ENCODE measurements at places on chromosomes 16 and 17.

GRCh38 chr17:3535253-3535995 is 22.2 kb downstream of the TRPV3 start:
- peak; percentile 47 for DNase-seq

- DNase-seq = no peak
These were observed 17.5 kb upstream of the TFAP4 start for GRCh38 chr16:4290236-4290830.

- no peak for DNase-seq
These were observed 556.9 kb upstream of the RBFOX1 start for GRCh38 chr16:6775712-6776111.

DNA sequence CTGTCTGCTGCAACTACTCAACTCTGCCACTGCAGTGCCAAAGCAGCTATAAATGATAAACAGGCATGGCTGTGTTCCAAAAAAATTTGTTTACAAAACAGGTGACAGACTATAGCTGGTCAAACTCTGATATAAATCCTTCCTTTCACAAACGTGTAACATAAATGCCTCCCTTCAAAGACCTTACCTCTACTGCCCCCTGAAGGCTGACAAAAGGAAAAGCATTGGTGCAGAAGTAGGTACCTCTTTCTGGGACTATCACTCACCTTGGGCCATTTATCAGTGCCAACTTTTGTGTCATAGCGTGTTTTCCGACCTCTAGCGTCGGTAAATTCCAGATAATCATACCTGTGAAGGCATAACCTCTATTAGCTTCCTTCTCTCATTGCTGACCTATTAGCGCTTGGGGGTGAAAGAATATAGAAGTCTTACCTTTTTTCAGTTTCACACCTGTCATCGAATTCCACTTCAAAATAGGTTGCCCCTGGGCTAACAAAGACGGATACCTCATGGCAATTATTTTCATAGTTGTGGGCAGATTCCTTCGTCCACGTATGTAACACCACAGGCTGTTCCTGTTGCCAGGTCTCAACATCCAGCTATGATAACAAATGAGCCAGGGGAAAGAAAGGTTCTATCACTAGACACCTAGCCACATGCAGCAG is 67.9 kb downstream of the ZZEF1 start:
- DNase-seq = no peak

DNA sequence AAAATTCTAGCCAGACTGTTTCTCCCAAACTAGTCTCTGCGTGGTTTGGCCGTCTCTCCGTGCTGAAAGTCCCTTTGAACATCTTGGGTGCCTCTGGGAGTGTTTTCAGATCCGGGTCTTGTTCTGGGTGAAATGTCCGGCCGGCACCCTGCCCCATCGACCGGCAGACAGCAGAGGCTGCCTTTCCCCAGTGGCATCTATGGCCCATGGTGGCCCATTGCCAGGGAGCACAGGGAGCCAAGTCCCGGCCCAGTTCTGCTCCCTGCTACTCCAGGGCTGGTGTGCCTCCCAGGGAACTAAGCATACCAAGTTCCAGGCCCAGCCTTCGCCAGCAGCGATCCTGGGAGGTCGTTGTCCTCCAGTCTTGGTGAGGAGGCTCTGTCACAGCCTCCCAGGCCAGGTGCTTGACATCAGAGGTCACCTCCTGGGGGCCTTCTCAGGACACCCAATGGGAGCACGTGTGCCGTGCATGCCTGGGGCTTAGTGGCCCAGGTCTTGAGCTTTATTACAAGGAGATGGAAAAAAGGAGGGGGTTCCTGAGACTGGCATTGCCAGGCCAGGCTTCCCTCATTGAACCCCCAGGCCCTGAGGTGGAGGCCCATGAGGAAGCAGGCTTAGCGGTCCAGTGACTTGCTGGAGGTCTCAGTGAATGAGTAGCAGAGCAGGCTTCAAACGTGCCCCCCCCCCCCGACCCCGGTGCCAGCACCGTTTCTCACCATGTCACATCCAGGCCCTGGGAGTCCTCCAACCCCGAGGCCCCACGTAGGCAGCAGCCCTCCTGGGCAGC is 54.0 kb downstream of the PGS1 start:
- DNase-seq = no peak

GRCh38 chr16:89040861-89041570 is 52.6 kb upstream of the ACSF3 start:
- DNase-seq = no peak

- no peak for DNase-seq
These were observed 24.3 kb upstream of the RFFL start for GRCh38 chr17:35087731-35088355.

GRCh38 chr16:85833219-85833920 is 33.9 kb downstream of the COX4I1 start:
- DNase-seq = no peak

GRCh38 chr17:79916991-79917901 is 78.0 kb upstream of the CBX4 start:
- no peak for DNase-seq

- no peak for DNase-seq
These were observed 44.7 kb downstream of the CRISPLD2 start for GRCh38 chr16:84864326-84864955.

- DNase-seq = no peak
These were observed 338.8 kb downstream of the SEC14L1 start for GRCh38 chr17:77479372-77480198.

- no peak for DNase-seq
These were observed 310.0 kb downstream of the SOX9 start for GRCh38 chr17:72430611-72431432.

DNA sequence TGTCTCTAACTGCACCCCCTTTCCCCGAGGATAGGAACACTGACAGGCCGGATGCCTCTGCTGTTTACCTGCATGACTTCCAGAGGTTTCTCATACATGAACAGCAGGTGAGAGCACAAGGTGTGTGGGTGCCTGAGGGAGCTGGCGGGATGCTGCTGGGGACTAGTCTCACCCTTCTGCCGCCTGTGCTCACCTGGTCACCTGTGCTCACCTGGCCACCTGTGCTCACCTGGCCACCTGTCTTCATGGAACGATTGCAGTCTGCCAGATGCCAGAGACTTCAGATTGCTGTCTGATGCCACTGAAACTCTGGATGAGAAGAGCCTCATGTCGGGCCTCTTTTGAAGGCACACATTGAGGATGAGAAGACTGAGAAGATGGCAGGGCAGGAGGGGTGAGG is 104.1 kb downstream of the PLCG2 start:
- DNase-seq = no peak

- DNase-seq = no peak
These were observed 35.5 kb upstream of the NOL11 start for GRCh38 chr17:67682196-67682595.

GRCh38 chr16:11151885-11152629 is 103.9 kb downstream of the SOCS1 start:
- DNase-seq = no peak

DNA sequence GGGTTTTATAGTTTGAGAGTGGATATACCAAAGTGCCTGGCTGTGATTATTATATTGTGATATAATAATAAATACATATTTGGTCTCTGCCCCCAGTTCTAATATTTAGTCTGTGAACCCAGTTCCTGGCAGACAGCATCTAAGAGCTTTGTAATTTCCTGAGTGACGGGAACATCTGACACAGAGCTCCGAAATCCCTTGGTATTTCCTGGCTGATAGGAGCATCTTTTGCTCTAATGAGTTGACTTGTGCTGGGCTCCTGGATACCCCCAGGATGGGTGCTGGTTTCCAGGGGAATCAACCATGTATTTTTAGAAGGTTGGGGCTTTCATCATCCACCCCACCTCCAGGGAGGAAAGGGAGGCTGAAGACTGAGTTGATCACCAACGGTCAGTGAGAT is 187.3 kb downstream of the CDH13 start:
- no peak for DNase-seq

DNA sequence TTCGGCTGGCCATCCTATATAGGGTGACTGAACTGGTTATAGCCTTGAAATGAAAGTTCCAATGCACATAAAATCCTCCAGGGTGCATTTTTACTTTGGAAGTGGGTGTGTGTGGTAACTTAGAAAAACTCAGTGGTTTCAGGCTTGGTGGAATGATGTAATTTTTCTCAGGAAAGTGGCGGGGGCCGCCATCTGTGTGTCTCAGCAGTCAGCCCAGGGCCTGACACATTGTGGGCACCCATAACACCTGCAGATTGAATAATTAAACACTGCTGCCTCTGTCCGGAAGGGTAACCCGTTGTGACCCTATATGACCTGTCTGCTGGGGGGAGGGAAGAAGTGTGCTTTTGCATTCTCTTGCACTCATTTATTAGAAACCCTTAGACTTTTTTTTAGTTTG is 2.2 kb upstream of the PDP2 start:
- peak; percentile 54 for DNase-seq

DNA sequence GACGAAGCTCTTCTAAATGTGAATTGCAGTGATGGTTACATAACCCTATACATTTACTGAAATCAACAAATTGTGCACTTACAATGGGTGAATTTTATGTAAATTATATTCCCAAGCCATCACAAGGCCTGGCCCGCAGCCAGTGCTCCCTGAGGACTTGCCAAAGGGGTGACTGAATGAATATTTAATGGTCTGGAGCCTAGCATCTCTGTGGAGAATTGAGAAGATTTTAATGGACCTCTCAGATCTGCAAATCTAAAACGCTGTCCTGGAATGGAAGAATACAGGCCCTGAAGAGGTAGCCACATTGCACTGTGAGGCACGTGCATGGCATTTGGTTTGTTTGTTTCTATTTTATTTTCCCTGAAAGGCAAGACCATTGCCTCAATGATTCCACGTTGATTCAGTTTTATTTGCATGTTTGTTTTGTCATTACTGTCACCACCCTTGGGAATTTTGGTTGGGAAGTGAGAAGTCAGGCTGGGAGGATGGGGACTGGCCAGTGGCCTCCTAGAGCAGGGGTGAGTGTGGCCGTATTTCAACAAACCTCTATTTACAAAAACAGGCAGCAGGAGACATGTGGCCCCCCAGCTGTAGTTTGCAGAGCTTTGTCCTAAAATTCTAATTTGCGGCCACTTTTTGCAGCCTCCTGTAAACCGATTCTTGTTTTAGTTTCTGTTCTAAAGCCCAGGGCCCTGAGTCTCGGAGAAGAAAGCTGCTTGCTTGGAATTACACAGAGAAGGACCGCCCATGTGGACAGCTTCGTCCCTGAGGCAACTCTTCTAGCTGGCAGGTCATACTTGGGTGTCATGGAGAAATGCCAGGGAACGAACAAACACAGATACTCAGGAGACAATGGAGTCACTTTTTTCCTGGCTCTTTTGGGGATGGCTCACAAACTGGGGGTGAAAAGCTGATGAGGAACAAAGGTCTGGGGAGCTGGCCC is 40.5 kb upstream of the GCSH start:
- DNase-seq = no peak

DNA sequence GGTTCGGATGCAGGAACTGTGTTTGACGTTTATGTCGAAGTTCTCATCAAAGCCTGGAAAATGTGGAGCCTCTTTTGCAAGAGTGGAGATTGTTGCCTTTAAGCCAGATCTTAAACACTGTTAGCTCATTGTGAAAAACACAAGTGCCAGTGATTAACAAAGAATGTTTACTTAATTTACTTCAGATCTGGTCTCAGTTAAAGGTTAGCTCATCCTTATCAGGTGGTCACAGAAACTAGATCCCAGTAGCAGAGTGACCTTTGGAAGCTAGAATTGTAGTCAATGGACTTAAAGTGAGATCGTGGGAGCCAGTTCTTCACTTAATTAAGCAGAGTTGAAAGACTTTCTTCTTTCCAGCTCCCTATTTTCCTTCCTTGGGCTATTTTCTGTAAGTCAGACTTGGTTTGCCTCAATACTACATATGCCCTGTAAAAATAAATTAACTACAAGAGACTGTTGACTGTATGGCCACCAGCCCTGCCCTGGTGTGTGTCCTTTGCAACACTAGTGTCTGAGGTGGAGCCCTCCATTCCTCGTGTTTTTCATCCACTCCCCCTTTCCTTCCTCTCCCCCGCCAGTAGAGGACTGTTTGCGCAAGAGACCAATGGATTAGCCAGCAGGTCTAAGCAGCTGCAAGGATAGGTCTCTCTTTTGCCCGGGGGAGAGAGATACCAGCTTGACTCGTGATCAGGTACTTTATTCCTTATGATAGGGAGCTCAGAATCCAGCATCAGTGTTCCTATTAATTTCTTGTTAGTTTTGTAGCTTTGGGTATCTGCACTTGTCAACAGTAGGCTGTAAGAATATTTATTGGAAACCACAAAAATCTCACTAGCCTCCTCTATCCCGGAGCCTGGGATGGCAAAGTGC is 20.2 kb downstream of the FBXO39 start:
- DNase-seq = no peak

- peak; percentile 69 for DNase-seq
These were observed 86.1 kb downstream of the ZDHHC7 start for GRCh38 chr16:84925092-84925772.

DNA sequence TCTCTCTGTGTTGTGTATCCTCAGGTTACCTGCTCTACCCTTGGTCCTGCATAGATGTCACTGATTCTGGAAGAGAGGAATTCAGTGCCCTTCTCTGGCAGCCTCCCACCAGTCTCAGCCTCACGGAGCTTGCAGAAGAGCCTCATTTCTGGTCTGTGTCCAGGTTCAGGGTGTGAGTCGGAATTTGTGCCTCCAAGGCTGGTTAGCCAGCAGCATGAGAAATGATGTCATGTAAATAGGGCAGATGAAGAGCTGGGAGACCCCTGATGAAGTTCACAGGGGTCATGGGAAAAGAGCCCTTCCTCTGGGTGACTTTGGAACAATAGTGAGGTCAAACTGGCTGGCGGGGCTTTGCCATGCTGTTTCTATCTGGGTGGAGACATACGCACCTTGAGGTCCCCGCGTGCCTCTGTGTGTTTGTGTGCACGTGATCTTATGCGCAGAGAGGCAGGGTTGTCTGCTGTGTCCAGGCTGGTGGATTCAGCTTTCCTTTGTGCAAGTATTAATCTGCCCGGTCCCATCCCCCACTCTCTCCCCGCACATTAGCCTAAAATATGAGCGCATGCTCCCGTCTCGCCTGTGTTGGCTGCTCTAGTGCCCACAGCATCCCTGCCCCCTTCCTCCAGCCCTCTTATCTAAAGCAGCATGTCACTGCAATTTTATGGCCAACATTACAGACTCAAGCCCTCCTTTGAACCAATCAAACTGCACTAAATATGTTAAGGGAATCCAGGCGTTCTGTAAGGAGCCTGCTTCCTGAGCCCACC is 256.3 kb upstream of the ZFHX3 start:
- no peak for DNase-seq

DNA sequence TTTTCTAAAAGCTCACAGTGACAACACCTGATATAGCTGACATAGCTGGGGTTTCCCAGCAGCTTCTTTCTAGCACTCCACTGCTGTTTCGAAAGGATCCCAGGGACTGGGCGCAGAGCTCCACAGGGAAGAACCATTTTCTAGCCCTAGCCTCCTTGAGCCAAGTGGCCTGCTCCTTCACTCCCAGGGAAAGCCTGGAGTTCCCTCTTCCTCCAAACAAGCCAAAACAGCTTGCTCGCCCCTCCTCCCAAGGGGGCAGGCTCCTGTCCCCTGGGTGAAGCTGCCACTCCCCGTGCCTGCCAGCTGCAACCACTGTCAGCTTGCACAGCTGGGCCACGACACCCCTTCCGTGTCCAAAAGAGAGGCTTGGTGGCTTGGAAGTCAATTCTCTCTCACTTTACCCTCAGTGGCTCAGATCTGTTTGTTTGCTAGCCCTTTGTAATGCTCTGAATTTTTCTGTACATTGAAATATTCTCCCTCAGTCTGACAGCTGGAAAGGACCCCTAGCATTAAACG is 59.8 kb downstream of the CYTH1 start:
- no peak for DNase-seq

- DNase-seq = no peak
These were observed 9.2 kb downstream of the KRT33B start for GRCh38 chr17:41360296-41360995.

- DNase-seq = no peak
These were observed 65.0 kb upstream of the CACNG5 start for GRCh38 chr17:66769911-66770310.

Measured in activated CD4-positive, alpha-beta T cell treated with anti-CD3 and anti-CD28 coated beads for 24 hours (primary cell).